ENCODE measurements at places on chromosomes 6 and 20.

GRCh38 chr20:20371083-20371482, 3.2 kb downstream of the INSM1 start:
- no peak for DNase-seq

- DNase-seq = no peak
These were observed 574.1 kb upstream of the CHD6 start for GRCh38 chr20:42192321-42192720.

GRCh38 chr20:45091366-45091765, 9.6 kb downstream of the KCNS1 start:
- DNase-seq = no peak

DNA sequence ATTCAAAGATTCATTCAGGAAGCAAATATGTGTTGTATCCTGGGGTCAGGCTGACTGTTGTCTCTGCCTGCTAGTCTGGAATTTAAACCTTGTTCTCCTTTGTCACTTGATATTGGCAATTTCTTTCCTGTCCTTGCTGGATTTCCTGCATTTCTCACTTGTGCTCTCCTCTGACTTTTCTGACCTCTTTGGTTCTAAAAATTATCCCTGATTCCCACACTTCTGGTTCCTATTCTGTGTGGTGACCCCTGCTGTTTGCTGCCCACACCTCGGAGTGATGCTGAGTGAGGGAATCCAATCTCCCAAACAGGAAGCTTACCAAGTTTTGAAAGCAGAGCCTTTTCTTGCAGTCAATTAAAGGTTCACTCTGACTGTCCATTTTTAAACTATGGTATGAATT, 345.3 kb downstream of the CDKAL1 start:
- DNase-seq = no peak

- DNase-seq = no peak
These were observed 623.9 kb downstream of the DOK5 start for GRCh38 chr20:55099251-55099650.

DNA sequence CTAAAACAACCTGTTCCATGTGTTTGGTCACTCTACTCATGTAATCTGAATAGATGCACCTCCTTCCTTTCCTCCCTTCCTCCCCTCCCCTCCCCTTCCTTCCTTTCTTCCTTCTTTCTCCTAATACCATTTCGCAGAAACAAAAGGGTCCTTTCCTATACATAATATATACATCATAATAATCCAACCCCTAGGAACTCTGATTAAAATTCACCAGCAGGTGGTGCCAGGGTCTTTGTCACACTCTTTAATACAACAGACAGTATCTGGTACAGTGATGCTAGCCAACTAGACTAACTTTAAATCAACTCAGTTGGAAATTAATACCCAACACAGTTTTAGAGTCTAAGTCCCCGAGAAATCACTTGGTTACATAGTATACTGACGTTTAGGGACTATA, 181.2 kb upstream of the SHLD1 start:
- DNase-seq = peak; percentile 13

- DNase-seq = no peak
These were observed 14.1 kb upstream of the HCK start for GRCh38 chr20:32037929-32038328.

DNA sequence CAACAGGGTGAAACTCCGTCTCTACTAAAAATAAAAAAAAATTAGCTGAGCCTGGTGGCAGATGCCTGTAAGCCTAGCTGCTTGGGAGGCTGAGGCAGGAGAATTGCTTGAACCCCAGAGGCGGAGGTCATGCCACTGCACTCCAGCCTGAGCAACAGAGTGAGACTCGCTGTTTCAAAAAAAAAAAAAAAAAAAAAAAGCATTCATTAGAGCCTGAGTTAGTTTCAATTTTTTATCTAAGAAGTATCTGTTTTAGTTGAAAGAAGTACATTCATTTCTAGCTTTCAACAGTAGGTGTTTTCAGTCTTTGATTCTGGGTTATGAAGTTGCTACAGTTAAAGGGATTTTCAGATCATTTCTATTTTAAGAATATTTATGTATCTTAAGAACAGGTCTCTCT, 42.2 kb downstream of the ZNF292 start:
- DNase-seq = no peak

- DNase-seq = no peak
These were observed 719 bp upstream of the EDN1 start for GRCh38 chr6:12289365-12289919.

- no peak for DNase-seq
These were observed 193.6 kb upstream of the SLC24A3 start for GRCh38 chr20:19018881-19019280.

GRCh38 chr6:42142118-42142835, at the start of gene C6orf132:
Gene C6orf132 (minus strand): TSS chr6:42142620. CDS start chr6:42142444, 176 bp downstream.
- no peak for DNase-seq

DNA sequence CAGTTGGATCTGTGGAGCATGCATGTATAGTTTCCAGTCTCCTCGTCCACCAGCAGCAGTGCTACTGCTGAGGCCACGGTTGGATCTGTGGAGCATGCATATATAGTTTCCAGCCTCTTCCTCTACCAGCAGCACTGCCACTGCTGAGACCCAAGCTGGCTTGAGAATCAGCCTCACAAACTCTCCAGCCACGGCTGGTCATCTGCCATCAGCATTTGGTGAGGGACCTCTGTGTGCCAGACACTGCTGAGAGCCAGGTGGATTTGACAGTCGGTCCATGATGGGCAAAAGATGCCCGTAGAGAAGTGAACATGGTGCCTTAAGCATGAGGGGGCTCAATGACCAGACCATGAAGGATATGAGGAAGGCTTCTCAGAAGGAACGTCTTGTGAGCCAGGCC, 46.4 kb downstream of the SLC9A8 start:
- no peak for DNase-seq

DNA sequence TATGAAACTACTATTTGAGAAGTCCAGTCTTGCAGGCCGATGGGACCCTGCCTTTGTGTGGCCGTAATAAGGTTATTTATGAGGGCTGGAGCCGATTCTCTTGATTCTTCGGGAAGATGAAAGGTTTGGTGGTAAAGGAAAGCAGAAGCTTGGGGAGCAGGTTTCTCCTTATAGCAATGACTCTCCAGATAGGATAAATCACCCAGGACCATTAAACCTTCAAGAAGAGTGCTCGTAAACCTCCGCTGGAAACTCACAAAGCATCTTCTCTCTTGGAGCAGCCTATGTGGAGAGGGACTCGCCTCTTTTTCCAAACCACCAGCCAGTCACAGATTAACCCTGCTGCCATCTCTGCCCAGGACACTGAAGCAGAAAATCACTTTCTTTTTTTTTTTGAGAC, 69.6 kb upstream of the SALL4 start:
- no peak for DNase-seq

GRCh38 chr20:39474879-39475278, 512.7 kb downstream of the DHX35 start:
- DNase-seq = no peak

- no peak for DNase-seq
These were observed 52.8 kb downstream of the MYLIP start for GRCh38 chr6:16181439-16182297.

DNA sequence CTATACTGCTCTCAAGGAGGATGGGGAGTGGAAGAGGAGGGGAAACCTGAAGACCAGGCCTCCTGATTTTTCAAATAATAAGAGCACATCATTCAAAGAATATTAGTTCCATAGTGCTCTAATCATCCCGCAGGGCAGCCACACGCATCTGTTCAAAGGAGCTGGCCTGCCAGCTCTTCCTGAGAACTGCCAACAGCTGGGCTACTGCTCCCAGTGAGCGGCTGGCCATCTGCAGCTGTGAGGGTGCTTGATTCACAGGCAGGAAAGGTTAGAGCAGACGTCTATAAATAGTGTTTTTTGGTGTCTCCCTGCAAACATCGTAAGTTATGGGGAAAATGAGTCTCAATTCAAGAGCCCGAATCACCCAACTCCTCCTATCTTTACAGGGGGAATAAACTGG, 17.3 kb downstream of the NSFL1C start:
- DNase-seq = no peak
